Activated CD4-positive, CD25-positive, alpha-beta regulatory T cell (primary cell): ENCODE measurements at places on chromosomes 5 and 9.

GRCh38 chr5:43121233-43121912 is 659 bp downstream of the ZNF131 start:
- DNase-seq, result peak; percentile 89

- no peak for DNase-seq
Observed at GRCh38 chr5:146203872-146204192, 427 bp downstream of the RBM27 start.

GRCh38 chr5:148805326-148806290 is 20.8 kb upstream of the ADRB2 start:
- no peak for DNase-seq

- DNase-seq, result no peak
Observed at GRCh38 chr9:93792358-93792757, 162.8 kb downstream of the BARX1 start.

DNA sequence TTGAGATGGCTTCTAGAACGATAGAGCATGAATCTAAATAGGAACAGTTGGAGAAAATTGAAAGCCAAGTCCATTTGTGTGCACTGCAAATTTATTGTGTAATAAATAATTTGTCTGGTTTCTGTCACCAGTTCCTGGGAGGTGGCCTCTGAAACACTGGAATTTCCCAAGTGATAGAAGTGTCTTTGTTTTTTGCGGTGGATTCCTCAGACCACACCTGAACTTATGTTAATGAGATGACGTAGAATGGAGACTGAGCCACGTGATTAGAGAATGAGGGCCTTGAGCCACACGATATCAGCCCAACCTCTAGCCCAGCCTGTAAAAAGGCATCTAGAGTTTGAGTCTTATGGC is 105.1 kb downstream of the MSX2 start:
- DNase-seq, result no peak

DNA sequence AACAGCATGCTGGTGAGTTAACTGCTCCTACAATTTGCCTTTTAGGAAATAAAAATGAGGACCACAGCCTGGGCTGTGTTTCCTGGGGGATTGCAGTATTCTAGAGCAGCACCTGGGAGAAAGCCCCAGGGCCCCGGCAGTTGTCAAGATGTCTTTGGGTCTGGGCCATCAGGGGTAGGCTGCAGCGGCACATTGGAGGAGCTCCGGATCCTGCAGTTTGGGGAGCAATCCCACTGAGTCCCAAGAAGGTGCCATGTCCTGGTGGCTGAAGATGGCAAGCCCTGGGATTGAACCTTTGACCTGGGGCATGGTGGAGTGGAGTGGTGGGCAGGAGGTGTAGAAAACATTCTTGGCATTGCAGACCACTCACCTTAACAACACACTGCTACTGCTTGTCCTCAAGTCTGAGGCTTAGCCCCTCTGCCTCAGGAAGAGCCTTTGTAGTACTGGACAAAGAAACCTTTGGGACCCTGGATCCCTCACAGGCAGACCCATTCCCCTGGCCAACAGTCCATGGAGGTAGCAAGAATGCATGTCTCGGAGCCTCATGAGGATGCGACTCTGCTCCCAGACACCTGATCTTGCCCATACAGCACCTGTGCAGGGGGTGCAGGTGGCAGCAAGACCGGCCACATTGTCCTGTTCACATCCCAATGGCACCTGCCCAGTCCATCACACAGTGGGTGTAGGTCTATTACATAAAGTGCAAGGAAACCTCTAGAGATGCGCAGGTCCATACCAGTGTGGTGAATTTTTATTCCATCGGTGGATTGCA is 159.1 kb upstream of the IRX2 start:
- DNase-seq, result no peak

GRCh38 chr5:171747061-171747859 is 38.4 kb upstream of the SMIM23 start:
- no peak for DNase-seq

- DNase-seq, result no peak
Observed at GRCh38 chr5:36570301-36571095, 35.9 kb upstream of the SLC1A3 start.

DNA sequence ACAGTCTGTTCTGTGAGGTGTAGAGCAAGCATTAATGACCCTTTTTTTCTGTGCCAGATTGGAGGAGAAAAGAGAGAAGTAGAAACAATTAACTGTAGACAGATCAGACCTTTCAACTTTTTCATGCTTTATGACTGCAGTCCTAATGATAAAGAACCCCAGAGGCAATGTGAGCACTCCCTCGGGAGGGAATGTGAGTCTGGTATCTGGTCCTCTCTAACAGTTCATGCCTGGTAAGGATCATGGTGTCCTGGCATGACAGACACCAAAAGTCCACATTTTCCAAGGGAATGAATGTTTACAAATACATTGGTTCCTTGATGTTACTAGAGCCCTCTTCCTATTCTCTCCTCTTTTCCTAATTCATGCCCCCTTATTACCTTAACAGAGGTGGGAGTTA is 70.3 kb downstream of the MTAP start:
- no peak for DNase-seq

DNA sequence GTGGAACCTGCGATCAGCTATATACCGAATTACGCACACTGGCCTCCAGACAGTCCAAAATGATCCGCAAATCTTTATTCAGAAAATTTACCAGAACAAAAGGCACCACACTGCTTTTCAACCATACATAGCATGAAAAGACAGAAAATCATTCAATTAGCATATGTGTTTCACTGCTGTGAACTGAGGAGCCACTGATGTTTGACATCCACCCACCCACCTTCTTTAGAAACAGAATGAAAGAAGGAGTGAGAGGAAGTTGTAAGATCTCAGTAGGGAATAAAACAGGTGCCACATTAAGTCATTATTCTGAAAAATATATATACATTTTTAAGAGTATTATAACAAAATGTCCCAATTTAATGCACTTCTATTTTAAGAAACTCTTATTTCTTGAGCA is 156.8 kb downstream of the NFIB start:
- DNase-seq, result no peak

DNA sequence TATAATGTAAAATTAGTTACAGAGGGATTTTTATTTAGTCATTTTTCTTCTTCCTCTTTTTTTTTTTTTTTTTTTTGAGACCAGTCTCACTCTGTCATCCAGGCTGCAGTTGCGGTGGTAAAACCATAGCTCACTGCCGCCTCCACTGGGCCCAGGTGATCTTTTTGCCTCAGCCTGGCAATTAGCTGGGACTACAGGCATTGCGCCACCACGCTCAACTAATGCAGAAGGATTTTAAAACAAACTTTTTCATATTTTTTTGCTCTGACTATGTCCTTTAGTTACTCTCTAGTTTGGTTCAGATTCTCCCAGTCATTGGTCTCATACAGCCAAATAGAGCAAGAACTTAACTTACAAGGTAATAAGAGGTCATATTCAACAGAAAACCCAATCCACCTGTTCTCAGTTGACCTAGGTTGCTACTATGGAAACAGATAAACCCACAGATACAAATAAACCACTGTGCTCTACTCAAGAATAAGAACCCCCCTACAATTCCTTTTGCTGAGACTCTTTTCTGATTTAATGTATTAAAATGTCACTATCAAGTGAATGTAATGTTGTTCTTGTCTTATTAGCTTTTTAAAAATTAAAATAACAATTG is 50.1 kb upstream of the TTC39B start:
- no peak for DNase-seq

- no peak for DNase-seq
Observed at GRCh38 chr5:53917095-53917494, 356.7 kb downstream of the NDUFS4 start.

GRCh38 chr5:2755076-2755680 is 3.7 kb upstream of the IRX2 start:
- DNase-seq, result no peak

- no peak for DNase-seq
Observed at GRCh38 chr9:128055344-128056040, 11.6 kb downstream of the NAIF1 start.

- no peak for DNase-seq
Observed at GRCh38 chr5:53261245-53261644, 151.7 kb upstream of the MOCS2 start.

DNA sequence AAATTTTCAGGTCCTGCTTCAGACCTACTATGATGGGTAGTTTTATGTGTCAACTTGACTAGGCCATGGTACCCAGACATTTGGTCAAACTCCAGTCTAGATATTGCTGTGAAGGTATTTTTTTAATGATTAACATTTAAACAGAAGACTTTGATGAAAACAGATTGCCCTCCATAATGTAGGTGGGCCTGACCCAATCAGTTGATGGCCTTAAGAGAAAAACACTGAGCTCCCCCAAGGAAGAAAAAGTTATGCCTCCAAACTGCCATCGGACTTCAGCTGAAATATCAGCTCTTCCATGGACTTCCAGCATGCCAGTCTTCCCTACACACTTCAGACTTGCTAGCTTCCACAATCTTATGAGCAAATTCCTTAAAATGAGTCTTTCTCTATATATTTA is 67.3 kb upstream of the TYRP1 start:
- DNase-seq, result no peak

DNA sequence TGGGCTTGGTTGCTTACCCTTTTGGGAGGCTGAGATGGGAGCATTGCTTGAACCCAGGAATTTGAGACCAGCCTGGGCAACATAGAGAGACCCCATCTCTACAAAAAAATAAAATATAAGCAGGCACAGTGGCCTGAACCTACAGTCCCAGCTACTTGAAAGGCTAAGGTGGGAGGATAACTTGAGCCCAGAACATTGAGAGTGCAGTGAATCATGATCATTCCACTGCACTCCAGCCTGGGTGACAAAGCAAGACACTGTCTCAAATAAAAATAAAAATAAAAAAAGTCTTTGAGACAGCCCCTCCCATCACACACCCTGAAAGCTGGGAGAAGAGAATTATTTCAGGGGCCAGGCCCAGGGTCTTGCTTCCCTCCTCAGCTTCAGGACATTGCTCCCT is 251.8 kb downstream of the BRINP1 start:
- DNase-seq, result no peak

DNA sequence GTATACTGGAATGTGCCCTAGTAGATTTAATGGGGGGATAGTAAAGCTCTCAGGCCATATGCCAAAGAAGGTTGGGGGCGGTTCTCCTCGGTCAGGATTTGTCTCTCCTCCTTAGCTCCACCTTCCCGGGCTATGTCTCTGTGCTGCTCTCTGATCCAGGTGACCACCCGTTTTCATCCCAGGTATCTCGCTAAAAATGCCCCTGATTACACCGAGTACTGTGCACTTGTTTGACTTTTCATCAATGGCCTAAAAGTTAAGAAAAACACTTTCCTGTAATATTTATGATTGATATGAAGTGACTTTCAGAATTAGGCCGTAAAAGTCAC is 724 bp downstream of the NDUFS6 start:
- no peak for DNase-seq

DNA sequence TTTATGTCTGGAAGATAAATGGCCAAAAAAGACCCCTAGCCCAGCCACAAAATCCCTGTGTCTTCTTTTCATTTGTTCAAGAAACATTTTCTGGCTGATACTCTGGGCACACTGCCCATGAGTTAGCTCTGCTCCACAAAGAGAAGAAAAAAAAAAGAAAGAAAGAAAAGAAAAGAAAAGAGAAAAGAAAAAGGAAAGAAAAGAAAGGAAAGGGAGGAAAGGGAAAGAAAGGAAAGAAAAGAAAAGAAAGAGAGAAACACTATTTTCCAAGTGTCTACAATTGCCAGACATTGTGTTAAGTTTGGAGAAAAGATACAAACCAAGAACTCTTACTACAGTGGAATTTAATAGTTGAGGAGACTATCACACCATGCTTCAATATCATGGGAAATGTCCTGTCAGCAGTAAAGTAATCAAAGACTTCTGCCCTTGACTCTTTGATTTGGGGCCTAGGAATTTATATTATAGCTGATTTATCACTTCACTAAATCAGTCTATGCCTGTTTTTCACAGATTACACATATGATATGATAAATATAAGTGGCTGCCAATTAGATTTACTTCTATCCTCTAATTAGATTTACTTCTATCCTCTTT is 3.0 kb downstream of the TRMO start:
- DNase-seq, result no peak

GRCh38 chr5:27008604-27009539 is 29.5 kb downstream of the CDH9 start:
- DNase-seq, result no peak

DNA sequence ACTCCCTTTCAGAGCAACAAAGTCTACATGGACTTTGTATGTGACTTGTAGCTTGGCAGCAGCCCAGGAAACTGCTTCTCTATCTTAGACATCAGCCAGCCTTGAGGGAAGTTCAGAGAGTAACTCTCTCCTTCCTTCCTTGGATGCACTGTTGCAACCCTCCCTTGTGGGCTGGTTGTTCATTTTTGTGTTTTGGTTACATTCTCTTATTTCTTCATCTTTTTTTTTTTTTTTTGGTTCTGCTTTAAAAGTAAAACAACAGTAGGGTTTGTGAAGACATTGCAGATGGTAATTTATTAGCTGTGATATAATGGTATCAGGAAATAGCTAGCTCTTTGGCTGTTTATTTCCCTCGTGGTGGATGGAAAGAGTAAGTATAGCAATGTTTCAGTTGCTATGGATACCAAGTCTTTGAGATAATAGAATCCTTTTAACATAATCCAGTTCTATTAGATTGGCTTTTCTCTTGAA is 97.9 kb upstream of the MAMDC2 start:
- DNase-seq, result no peak

GRCh38 chr5:2334719-2335118 is 416.8 kb downstream of the IRX2 start:
- no peak for DNase-seq

DNA sequence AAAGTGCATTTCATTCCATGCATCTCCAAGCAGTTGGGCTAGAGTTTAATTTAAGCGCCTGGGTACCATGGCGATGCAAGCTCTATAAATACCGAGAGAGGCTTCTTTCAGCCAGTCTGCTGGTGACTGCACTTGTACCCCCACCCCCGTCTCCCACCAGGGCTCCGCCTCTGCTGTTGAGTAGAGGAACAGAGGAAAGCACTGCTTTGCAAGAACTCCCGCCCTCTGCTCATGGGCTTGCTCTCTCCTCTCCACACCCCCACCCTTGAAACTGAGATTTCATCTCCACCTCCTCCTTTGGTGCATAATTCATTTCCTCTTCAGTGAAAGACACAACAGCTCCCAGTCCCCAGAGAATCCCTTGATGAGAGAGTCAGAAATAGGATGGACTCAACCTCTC is 5.1 kb upstream of the WWC1 start:
- DNase-seq, result no peak

- no peak for DNase-seq
Observed at GRCh38 chr9:18397076-18397475, 76.9 kb upstream of the ADAMTSL1 start.

GRCh38 chr5:38765399-38765861 is 80.4 kb upstream of the OSMR start:
- DNase-seq, result no peak

GRCh38 chr9:81031422-81032029 is 657.8 kb downstream of the TLE1 start:
- DNase-seq, result no peak

DNA sequence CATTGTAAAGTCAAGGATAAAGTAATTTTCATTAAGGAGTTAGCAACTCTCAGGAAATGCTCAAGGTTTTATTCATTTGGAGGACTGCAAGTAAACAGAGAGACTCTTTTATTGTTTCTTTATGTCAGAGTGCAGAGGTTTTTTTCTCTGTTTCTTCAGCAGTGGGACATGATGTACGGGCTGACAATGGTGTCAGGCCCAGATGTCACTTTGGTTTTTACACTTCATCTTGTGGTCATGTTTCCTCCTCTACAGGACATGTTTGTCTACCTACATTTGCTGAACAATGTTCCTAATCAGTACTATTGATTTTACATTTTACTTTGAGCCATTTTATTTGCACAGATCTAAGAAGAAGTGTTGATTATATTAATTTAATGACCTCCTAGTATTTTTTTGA is 72.8 kb upstream of the PARP8 start:
- DNase-seq, result no peak
